Cerebellum (tissue), 4 donors: ENCODE measurements at places on chromosomes 1 and 21. TPM values are rescaled to one million over a fixed set of nuclear protein-coding genes. Genes with fewer than 3 reads are reported as not detected.

DNA sequence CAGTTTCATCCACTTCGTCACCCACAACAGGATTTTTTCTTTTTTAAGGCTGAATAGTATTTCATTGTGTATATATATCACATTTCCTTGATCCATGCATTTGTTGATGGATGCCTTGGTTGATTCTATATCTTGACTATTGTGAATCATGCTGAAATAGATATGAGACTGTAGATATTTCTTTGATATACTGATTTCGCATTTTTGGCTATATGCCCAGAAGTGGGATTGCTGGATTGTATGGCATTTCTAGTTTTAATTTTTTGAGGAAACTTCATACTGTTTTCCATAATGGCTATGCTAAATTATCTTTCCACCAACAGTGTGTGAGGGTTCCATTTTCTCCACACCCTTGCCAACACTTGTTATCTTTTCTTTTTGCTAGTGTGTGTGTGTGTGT, 5.0 kb downstream of the GUCA2B start:
- DNase-seq, result no peak

- DNase-seq, result no peak
Measured at GRCh38 chr1:100971021-100971420, 54.6 kb downstream of the DPH5 start.

- no peak for DNase-seq
Measured at GRCh38 chr1:162502928-162503327, 5.3 kb downstream of the UHMK1 start.

- DNase-seq, result no peak
Measured at GRCh38 chr1:80639777-80640533, 1160.8 kb upstream of the ADGRL2 start.

GRCh38 chr21:14677013-14677412, 130.9 kb upstream of the SAMSN1 start:
- no peak for DNase-seq

DNA sequence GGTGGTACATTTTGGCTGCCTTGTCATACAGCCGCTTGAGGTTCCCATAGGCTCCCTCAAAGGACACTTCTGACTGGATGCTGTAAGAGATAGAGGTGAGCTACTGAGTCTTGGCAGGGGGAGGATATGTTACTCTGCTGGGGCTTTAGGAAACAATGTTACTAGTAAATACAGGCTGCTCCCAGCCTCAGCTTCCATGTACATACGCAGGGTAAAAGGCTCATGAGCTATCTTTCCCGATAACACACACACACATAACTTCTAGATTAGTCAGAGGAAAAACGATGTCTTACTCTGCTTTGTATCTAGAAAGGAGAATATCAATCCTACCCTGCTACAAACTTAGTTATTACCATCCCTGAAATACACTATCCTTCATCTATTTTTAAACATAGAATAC, 14.3 kb downstream of the SMG5 start:
- DNase-seq, result no peak

MAP3K7CL gene
- total RNA-seq, result 2.5 TPM

DNA sequence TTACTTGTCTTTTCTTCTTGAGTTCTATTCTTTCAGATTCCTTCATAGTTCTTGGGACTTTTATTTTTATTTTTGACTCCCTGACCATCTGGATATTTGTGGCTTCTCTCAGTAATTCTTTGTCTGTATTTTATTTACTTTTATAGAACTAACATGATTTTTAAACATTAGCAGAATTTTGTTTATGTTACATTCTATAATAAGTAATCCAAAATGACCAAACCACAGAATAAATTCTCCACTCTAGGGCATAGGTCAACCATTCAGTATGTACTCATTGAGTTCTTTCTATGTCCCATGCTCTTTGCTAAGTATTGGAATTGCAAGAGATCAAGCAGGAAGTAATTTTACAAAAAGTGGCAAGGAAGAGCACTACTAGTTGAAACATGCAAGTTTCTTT, 969.0 kb downstream of the TTLL7 start:
- no peak for DNase-seq

DNA sequence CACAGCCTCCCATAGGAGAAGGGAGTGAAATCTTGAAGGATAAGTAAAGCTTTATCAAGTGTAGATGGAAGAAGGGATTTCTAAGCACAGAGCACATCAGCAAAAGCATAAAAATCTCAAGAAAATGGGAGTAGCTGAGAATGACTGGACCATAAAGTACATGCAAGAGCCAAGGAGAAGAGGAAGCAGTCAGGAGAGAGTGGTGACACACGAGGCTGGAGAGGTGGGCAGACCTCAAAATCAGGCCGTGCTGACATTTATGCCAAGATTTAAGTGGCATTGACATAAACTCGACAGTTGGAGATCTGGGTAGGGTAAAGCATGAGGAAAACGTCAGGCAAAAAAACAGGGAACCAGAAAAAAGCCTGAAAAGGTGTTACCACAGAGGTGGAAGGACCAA, 62.3 kb downstream of the GFI1 start:
- no peak for DNase-seq

- DNase-seq, result no peak
Measured at GRCh38 chr21:43193651-43194302, 25.0 kb downstream of the CRYAA start.

DNA sequence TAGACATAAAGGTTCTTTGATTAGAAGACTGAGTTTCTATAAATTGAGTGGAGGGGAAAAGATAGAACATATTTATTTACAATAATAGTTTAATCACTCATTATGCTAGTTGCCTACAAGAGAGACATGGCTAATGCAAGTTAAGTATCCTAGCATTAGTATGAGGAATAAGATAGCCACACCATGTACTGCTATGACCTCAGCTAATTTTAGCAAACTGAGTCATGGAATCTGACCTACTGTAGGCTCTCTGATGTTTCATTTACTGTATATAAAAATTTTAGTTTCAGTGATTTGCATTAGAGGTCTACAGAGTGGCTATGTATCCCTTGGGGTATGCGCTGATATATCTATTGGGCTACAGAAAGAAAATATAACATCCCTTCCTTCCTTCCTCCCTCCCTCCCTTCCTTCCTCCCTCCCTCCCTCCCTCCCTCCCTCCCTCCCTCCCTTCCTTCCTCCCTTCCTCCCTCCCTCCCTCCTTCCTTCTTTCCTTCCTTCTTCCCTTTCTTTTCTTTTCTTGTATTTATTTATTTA, 5.8 kb downstream of the AGL start:
- DNase-seq, result no peak

- no peak for DNase-seq
Measured at GRCh38 chr1:33297911-33298622, 22.8 kb downstream of the A3GALT2 start.

GRCh38 chr1:19559641-19560040, 74.3 kb upstream of the CAPZB start:
- no peak for DNase-seq

WASF2 gene
- total RNA-seq, result 15.2 TPM

GRCh38 chr1:221728037-221728505, 13.8 kb downstream of the DUSP10 start:
- no peak for DNase-seq

DNA sequence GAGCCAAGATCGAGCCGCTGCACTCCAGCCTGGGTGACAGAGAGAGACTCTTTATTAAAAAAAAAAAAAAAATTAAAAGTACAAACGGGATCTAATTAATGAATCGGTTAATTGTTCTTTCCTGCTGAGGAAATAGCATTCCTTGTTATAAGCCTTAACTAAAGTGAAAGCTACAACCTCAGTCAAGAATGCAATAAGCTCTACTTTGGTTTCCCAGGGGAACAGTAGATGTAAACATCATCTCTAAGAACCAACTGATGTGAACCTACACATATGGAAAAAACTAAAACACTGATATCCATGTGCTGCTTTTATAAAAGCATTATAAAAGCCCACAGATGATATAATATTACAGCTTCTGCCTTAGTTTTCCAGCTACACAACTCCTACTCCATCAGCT, 41.9 kb downstream of the LPGAT1 start:
- no peak for DNase-seq

VPS13D gene
- 60.8 TPM for total RNA-seq

- no peak for DNase-seq
Measured at GRCh38 chr1:94793296-94793656, 26.9 kb upstream of the SLC44A3 start.

- no peak for DNase-seq
Measured at GRCh38 chr1:187624812-187625545, 796.2 kb downstream of the PLA2G4A start.

TOR1AIP2 gene
- total RNA-seq, result 58.3 TPM
